ENCODE measurements at places on chromosomes 4 and X. TPM values are rescaled to one million over a fixed set of nuclear protein-coding genes. Genes with fewer than 3 reads are reported as not detected.

The NR3C2 gene
- total RNA-seq, result 1.9 TPM

The MAGEB17 gene
- under 0.01 TPM for total RNA-seq

The RXFP1 gene
- total RNA-seq, result not detected

The PABPC5 gene
- 0.90 TPM for total RNA-seq

The DDIT4L gene
- 3.9 TPM for total RNA-seq

The LRRC66 gene
- total RNA-seq, result 0.18 TPM

The CACNA1F gene
- not detected for total RNA-seq

The CPZ gene
- 0.56 TPM for total RNA-seq

The UGT2B10 gene
- total RNA-seq, result not detected

The TNMD gene
- total RNA-seq, result not detected

The CXCL6 gene
- total RNA-seq, result not detected

The SSX4 gene
- not detected for total RNA-seq

The GABRG1 gene
- total RNA-seq, result not detected

The BEX1 gene
- total RNA-seq, result 0.18 TPM

Data from IMR-90 (cell line).